ENCODE measurements at places on chromosomes 12 and 14.

DNA sequence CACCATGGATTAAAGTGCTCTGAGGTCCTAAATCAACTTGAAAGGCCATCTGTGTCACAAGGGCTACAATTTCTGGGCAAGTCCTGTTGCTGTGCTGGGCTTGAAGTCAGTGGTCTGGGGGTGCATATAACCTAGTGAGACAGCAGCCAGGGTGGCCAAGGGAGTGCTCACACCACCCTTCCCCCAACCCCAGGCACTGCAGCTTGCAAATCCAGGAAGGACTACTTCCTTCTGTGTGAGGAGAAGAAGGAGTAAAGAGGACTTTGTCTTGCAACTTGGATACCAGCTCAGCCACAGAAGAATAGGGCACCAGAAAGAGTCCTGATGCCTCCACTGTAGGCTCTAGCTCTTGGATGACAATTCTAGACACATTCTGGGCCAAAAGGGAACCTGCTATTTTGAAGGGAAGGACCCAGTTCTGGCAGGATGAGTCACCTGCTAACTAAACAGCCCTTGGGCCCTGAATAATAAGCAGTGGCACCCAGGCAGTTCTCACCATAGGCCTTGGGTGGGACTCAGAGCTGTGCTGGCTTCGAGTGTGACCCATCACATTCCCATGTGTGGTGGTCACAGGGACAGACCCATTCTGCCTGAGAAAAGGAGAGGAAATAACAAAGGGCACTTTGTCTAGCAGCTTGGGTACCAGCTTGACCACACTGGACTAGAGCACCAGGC lies 32.6 kb upstream of the DHRS7 start:
- DNase-seq: no peak

DNA sequence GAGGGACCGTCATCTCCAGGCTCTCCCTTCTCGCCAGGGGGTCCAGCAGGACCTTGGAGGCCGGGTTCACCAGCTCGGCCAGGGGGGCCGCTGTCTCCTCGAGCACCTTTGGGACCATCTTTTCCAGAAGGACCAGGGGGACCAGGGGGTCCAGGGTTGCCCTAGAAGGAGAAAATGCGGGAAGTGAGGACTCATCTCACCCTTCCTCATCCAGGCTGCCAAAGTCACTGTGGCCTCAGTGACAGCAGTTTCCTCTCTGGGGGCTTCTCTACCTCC lies 15.1 kb downstream of the TMEM106C start:
- no peak for DNase-seq

- DNase-seq: no peak
Measured at GRCh38 chr12:1595690-1596347, 1.4 kb upstream of the FBXL14 start.

- DNase-seq: no peak
Measured at GRCh38 chr12:26378711-26379110, 183.3 kb downstream of the SSPN start.

DNA sequence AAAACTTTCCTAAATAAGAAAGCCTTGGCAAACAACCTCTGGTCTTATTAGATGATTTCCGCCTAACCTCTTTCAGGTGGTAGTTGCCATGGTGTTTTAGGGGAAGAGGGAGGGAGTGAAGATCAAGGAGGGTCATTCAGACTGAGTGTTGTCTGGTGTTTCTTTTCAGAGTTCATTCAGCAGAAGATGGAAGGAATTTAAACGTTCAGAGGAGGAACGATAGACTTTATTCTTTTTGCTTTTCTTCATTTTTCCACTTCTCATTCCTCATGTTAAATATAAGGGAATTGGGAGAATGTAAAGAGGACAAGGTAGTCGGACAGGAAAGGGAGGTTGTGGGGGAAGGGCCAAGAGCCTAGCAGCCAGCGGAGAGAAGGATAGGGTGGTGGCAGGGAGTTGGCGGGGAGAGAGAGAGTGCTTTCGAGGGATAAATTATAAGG lies 17.4 kb upstream of the SALL2 start:
- no peak for DNase-seq

- DNase-seq: peak; percentile 60
Measured at GRCh38 chr12:7241404-7242005, 52.0 kb downstream of the PEX5 start.

DNA sequence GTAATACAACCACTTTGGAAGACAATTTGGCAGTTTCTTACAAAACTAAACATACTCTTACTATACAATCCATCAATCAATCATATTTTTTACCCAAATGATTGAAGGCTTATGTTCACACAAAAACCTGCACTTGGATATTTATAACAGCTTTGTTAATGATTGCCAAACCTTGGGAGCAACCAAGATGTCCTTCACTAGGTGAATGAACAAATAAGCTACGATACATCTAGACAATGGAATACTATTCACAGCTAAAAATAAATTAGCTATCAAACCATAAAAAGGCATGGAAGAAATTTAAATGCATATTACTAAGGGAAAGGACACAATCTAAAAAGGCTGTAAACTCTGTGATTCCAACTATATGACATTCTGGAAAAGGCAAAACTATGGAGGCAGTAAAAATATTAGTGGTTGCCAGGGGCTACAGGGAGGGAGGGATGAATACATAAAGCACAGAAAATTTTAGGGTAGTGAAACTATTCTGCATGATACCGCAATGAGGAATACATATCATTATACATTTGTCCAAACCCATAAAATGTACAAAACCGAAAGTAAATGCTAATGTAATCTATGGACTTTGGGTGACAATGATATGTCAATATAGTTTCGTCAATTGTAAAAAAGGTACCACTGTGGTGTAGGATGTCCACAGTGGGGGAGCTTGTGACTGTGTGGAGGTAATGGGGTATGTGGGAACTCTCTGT lies 70.5 kb downstream of the GPR65 start:
- no peak for DNase-seq

DNA sequence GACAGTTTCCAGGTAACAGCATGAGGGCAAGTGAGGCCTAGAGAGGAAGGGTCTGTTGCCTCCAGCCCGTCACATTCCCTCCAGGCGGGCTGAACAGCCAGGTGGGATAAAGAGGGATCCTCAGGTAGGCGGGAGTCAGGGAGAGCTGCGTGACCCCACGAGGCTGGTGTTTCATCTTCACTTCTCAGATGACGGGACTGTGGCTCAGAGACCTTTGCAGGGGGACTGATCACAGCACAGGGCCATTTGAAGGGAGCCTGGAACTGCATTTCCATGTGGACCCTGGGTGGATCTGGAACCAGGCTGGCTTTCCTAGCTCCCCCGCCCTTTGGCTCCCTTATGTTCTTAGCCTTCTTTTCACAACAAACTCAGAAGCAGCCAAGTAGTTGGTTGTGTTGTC lies 37.4 kb downstream of the SH2B3 start:
- no peak for DNase-seq

- no peak for DNase-seq
Measured at GRCh38 chr12:105761075-105761474, 377.7 kb downstream of the NUAK1 start.

All from hematopoietic multipotent progenitor cell treated with erythropoietin and hydrocortisone succinate and interleukin-3 and kit ligand, for 17 days (in vitro differentiated cells).